ENCODE measurements at places on chromosomes 13 and 19. TPM values are rescaled to one million over a fixed set of nuclear protein-coding genes. Genes with fewer than 3 reads are reported as not detected.

GRCh38 chr13:36310417-36311108, 12.9 kb upstream of the CCDC169 start:
- H3K27ac ChIP-seq: no peak overlapping the region
- H3K4me1 ChIP-seq: no peaks in the 10 kb centered on the region
- DNase-seq: no peak
- H3K4me3 ChIP-seq: no peak overlapping the region
- no peaks in the 10 kb centered on the region for H3K27me3 ChIP-seq

The S1PR2 gene
- total RNA-seq: 18.4 TPM

The SYMPK gene
- total RNA-seq: 24.3 TPM

The SIGLECL1 gene
- not detected for total RNA-seq

DNA sequence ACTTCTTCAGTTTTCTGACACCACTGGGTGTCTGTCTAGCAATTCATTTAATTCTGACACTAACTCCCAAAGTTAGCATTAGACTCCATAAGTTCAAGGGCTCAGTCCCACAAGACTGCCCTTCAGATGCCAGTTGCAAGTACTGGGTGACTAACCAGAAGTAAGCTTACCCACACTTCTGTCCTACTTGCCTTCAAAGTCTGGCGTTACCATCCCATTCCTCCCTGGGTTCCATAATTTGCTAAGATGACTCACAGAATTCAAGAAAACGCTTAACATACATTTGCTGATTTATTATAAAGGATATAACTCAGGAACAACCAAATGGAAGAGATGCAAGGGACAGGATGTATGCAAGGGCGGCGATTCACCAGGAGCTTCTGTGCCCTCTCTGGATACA, 45.5 kb upstream of the NPAS1 start:
- no peaks in the 10 kb centered on the region for H3K36me3 ChIP-seq
- H3K4me3 ChIP-seq: no peak overlapping the region
- H3K4me1 ChIP-seq: peaks cover 35% of the 10 kb centered on the region

DNA sequence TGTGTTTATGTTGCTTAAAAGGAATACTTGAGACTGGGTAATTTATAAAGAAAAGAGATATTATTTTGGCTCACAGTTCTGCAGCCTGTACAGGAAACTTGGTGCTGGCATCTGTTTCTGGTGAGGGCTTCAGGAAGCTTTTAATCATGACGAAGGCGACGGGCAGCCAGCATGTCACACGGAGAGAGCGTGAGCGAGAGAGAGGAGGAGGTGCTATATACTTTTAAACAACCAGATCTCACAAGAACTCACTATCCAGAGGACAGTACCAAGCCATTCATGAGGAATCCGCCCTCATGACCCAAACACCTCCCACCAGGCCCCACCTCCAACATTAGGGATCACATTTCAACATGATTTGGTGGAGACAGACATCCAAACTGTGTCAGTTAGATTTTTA, 163.4 kb upstream of the TSC22D1 start:
- H3K27me3 ChIP-seq: no peaks in the 10 kb centered on the region
- H3K27ac ChIP-seq: no peak overlapping the region
- no peak overlapping the region for H3K4me3 ChIP-seq
- H3K4me1 ChIP-seq: no peaks in the 10 kb centered on the region
- H3K36me3 ChIP-seq: no peaks in the 10 kb centered on the region

- H3K4me1 ChIP-seq: peaks cover 3% of the 10 kb centered on the region
- H3K4me3 ChIP-seq: no peak overlapping the region
- DNase-seq: no peak
- no peaks in the 10 kb centered on the region for H3K36me3 ChIP-seq
- H3K27ac ChIP-seq: peak overlapping the region; percentile 89
Measured at GRCh38 chr19:10752237-10752912, 34.5 kb downstream of the DNM2 start.

- no peaks in the 10 kb centered on the region for H3K27me3 ChIP-seq
- H3K36me3 ChIP-seq: no peaks in the 10 kb centered on the region
- H3K27ac ChIP-seq: no peak overlapping the region
- no peak for DNase-seq
- H3K4me3 ChIP-seq: no peak overlapping the region
- H3K4me1 ChIP-seq: no peaks in the 10 kb centered on the region
Measured at GRCh38 chr13:26601669-26602068, 44.2 kb downstream of the WASF3 start.

GRCh38 chr19:33102893-33103292, 21.9 kb downstream of the GPATCH1 start:
- H3K36me3 ChIP-seq: peaks cover 5% of the 10 kb centered on the region
- H3K4me3 ChIP-seq: no peak overlapping the region
- no peaks in the 10 kb centered on the region for H3K4me1 ChIP-seq
- no peaks in the 10 kb centered on the region for H3K27me3 ChIP-seq

- H3K27me3 ChIP-seq: no peaks in the 10 kb centered on the region
- peaks cover 8% of the 10 kb centered on the region for H3K4me1 ChIP-seq
- peak overlapping the region; percentile 95 for H3K27ac ChIP-seq
- H3K4me3 ChIP-seq: peak overlapping the region; percentile 66
Measured at GRCh38 chr19:35267353-35267817, 1.4 kb upstream of the USF2 start.

The DLEU7 gene
- total RNA-seq: 0.15 TPM

DNA sequence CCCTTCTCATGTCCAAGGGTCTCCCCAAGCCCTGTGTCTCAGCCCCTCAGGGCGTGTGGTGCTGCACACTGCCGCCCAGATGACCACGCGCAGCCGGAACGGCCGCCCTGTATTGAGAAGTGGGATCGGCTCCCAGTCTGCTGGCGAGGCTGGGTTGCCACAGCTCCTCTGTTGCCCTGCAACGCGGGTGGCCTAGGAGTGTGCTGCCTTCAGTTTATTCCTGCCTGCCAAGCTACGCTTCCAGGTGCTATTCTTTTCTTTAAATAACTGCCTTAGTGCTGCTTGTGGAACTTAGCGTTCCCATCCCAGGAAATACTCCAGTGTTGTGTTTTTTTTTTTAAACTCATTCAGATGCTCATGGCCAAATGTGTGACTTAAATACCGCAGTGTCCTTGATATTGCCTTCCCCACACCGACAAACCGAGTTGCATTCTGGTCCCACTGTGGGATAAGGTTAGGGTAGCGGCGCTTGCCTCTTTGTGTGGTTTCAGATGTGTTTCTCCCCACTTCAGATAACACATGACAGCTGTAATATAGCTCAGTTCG, 16.6 kb downstream of the ACTN4 start:
- DNase-seq: peak; percentile 81
- peaks cover 80% of the 10 kb centered on the region for H3K4me1 ChIP-seq
- H3K27me3 ChIP-seq: no peaks in the 10 kb centered on the region
- no peak overlapping the region for H3K4me3 ChIP-seq
